Dermis microvascular lymphatic vessel endothelial cell (primary cell): ENCODE measurements at places on chromosomes 3 and 15.
A peak's percentile ranks its signal among the peaks of the same experiment; 100 is the strongest.

DNA sequence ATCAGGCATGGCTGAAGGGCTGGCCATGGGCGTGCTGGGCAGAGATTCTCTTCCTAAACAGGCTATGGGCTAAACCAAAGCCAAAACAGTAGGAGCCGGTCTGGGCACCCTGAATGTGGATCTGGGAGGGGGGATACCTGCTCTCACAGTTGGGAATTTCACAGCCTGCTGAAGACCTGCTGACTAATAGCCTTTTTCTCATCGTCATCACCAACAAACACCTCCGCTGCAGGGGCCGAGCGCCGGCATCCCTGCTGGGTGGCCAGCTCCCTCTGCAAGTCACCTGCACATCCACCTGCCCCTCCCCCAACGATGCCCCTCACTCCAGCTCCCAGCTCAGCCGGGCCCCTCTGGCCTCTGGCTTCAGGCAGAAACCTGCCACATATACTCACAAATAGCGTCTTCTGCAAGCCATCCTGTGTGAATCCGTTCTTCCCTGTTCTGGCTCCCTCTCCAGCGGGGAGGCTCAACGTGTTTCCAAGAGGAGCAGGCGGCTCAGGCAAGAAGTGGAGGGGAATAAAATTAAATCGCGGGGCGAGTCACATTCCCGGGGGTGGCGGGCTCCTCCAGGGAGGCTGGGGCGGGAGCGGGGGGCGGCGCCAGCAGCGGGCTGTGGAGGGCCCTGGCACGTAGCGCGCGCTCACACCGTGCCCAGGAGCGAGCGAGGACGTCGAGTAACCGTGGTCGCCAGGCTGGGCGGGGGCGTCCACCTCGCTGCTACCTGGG lies 466 bp downstream of the IQSEC1 start:
- DNase-seq: no peak

- no peak for DNase-seq
Observed at GRCh38 chr3:14440531-14441239, 38.3 kb downstream of the SLC6A6 start.

DNA sequence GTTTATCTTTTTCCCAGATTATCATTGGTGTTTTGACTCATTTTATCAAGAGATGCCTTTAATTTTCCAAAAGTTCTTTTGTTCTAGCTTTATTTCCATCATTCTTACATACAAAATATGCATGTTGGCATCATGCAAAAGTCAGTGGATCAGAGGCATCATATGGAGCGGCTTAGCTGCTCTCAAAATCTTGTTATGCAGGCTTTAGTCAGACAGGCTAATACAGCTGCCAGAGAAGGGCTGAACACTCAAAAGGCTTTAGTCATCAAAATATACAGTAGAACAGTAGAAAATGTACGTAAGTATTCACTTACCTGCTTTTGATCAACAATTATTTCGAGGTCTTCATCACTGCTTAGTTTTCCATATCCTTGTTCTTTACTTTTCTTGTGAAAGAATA lies 65.5 kb downstream of the PEX5L start:
- DNase-seq: no peak

- DNase-seq: no peak
Observed at GRCh38 chr15:51263726-51264125, 74.7 kb downstream of the CYP19A1 start.

DNA sequence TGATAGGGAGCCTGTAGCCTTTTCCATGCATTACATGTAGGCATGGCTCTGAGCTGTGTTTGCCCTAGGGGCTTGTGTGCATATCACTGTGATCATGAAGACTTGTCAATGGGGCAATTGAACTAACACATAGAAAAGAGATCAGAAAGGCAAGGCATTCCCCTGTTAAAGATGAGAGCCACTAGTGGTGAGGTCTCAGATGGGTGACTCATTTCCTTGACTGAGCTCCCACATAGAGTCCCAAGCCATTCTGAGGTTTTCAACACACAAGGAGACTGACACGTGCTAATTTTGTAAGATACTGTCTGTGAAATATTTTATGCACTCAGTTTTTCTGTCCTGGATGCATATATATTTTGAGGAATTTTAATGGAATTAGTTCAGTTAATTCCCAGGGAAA lies 53.8 kb downstream of the SAMMSON start:
- DNase-seq: no peak

DNA sequence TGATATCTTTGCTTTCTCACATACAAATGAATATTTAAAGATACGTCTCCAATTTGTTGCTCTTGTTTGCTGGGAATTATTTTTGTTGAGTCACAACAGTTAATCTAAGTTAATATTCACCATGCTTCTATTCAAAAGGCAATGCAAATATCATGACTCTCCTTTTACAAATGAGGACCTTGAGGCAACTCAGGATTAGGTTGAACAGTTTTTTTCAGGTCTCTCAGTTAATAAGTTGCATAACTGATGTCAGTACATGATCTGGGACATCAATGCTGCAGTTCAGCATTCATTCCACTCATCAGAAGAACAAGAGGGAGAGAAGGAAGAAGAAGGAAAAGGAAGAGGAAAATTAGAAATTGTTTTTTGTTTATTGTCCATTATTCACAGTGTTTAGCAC lies 781 bp upstream of the NAALADL2 start:
- DNase-seq: no peak

- peak; percentile 41 for DNase-seq
Observed at GRCh38 chr15:80093854-80094418, 34.5 kb downstream of the ZFAND6 start.

- no peak for DNase-seq
Observed at GRCh38 chr15:35166730-35167359, 81.8 kb upstream of the NANOGP8 start.

- no peak for DNase-seq
Observed at GRCh38 chr3:197169028-197169427, 129.4 kb downstream of the DLG1 start.
